Stimulated activated CD8-positive, alpha-beta memory T cell treated with anti-CD3 and anti-CD28 coated beads, Interleukin-7, amount 100 ng/mL, for 1 hour (primary cell): ENCODE measurements at places on chromosomes 7 and 10.

GRCh38 chr10:100567249-100567648 lies 31.5 kb downstream of the HIF1AN start:
- no peak for DNase-seq

DNA sequence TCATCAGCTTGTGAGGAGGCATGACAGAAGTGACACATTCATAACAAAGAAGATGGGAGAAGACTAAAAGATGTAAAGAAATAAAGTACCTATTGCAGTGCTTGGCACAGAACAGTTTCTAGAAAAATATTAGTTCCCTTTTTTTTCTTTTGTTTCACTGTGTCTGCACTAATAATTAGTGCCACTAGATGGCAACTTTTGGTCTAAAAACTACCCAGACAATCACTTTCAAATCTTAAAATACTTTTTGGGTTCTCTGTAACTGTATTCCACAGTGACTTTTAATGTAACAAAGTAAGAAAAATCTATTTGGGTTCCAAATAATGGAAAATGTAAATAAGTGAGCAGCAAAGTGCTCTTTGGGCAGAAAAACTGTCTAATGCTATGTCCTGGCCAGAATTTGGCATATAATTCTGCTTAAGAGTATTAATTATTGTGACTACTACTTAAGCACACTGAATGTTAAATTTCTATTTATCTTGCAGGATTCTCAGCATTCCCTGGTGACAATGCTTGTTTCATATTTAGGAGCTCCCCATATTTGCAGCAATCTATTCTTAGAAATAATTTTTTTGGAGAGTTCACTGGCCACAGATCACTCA lies 134.8 kb upstream of the KIF5B start:
- no peak for DNase-seq

DNA sequence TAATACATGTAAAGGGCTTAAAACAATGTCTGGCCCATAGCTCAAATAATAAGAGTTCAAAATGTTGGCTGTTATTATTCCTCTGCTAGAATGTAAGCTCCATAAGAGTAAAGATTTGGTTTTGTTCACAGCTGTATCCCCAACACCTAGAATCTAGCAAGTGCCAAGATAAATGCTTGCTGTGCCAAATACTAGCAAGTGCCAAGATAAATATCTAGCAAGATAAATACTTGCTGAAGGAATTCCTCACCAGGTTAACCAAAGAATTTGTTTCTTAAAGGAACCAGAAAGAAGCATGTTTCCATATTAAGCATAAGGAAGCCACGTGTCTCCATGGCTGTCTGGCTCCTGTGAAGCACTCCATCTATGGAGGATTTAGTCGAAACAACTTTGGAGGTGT lies 235.2 kb upstream of the SP4 start:
- no peak for DNase-seq

- no peak for DNase-seq
These were observed 109.6 kb downstream of the NKX6-2 start for GRCh38 chr10:132676193-132676891.

DNA sequence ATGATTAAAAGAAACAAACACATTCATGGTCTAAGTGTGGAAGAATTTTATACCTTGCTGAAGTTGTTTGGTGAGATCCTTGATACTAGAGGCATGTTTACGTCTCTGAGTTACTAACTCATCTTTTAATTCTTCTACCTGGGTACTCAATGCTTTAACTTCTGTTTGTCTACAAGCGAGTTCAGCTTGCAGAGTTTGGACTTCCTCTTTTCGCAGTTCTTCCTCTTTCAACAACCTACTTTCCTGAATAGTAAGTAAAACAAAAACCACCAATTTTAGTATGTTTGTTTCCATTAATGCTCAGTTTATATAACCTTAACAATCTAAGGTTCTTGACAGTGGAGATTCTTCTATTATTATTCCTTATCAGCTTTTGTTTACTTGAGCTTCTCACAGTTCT lies 42.9 kb downstream of the CCDC186 start:
- no peak for DNase-seq

GRCh38 chr10:103595933-103596726 lies 102.6 kb downstream of the NEURL1 start:
- DNase-seq, result no peak
